ENCODE measurements at places on chromosomes 3 and 15. TPM values are rescaled to one million over a fixed set of nuclear protein-coding genes. Genes with fewer than 3 reads are reported as not detected.

DNA sequence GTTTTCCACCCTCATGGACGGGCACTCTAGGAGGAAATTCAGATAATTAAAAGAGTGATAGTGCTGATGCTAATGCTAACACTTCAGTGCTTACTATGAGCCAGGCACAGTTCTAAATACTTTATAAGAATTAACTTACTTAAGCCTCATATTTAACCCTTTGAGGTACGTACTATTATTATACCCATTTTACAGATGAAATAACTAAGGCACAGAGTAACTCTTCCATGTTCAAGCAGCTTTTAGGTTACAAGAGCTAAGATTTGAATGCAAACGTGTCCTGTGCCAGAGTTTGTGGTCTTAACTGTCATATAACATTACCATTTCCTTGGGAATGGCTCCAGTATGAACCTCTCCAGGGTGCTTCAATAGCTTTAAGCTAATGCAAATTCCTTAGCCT is 114.7 kb upstream of the PRR23C start:
- no peak for DNase-seq

DNA sequence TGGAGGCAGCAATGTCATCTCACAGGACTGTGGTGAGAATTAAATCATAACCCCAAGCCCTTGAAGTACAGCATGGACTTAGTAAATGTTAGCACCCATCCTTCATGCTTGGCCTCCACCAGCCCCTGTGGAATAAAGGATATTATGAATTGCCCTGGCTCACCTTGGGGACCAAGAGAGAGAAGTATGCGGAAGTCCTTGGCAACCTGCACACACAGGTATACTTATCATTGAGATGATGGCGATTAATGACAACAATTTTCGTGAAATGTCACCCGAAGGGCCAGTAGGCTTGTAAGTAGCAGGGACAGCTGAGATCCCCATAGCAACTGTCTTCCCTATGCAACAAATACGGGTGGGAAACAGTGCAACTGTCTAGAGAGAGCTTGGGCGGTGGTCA is 102.0 kb downstream of the FAM43A start:
- DNase-seq = no peak

DNA sequence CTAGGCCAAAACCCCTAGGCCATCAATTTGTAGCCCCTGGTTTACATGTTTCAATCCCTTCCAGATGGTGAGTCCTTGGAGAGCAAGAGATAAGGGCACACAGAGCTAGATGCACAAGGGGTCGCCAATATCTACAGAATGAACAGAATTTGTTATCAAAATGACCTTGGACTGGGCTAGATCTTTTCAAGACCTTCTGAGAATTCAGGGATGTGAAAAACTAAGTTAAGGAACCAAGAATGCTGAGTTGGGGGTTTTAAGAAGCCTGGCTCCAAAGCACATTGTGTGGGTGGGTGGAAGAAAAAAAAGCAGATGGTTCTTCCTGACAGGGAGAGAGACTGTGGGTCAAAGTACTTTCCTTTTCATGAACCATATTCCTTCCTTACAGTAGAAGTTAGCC is 10.2 kb downstream of the CDCP1 start:
- no peak for DNase-seq

The SPINK8 gene
- 0.68 TPM for polyA plus RNA-seq

The CD96 gene
- 1.3 TPM for polyA plus RNA-seq
